Hematopoietic multipotent progenitor cell treated with erythropoietin and hydrocortisone succinate and interleukin-3 and kit ligand, for 4 days (in vitro differentiated cells): ENCODE measurements at places on chromosomes 1 and 21.

DNA sequence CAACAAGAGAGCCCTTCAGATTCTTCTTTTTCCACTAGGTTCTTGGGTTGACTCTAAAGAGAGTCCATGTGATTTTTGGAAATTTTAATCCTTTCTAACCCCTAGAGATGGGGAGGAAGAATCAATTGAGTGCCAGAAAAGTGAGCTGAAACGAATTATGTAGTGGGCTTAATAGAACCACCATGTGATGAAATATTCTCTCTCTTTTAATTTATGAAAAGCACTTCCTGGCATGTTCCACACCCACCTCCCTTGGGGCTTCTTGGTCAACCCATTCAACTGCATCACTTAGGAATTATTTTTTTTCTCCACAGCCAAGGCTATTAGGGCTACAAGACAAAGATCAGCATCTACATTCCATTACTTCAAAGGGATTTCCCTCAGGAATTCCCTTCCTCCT, 79.6 kb downstream of the ZC3H11B start:
- DNase-seq: no peak

GRCh38 chr1:204198348-204199340, 2.4 kb upstream of the KISS1 start:
- no peak for DNase-seq

DNA sequence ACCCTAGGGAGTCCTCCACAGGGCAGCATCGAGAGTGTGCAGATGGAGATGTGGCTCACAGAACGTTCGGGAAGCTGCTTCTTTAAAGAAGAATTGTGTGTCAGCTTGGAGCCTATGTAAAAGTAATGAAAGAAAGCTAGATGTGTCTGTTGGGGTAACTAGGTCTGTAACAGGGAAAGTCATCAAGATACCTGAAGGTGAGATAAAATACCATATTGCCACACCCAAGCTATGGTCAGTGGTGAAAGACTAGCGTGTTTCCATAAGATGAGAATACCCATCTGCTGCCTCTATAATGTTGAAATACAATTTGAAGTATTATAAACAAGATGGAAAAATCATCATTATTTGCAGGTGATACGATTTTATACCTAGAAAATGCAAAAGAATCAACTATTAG, 17.5 kb downstream of the RCAN1 start:
- DNase-seq: no peak

GRCh38 chr1:1270813-1271212, 2.8 kb downstream of the UBE2J2 start:
- no peak for DNase-seq

GRCh38 chr1:77986810-77987209, 7.9 kb upstream of the FUBP1 start:
- no peak for DNase-seq

- no peak for DNase-seq
Measured at GRCh38 chr1:234040446-234041317, 136.2 kb downstream of the SLC35F3 start.

DNA sequence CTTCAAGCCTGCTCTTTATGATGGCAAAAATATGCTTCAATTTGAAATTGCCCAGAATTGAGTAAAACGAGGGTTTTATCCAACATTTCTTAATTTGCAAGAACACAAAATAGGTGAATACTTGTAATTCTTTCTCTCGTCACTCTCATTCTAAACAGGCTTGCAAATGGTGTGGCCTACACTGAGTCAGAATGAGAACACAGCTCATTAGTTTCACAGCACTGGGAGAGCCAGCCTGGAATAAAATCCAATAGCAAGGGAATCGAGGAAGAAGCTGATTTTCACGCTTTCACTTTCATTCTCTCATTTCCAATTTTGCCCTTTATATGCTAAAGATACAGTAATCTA, 537.5 kb downstream of the LTN1 start:
- no peak for DNase-seq

DNA sequence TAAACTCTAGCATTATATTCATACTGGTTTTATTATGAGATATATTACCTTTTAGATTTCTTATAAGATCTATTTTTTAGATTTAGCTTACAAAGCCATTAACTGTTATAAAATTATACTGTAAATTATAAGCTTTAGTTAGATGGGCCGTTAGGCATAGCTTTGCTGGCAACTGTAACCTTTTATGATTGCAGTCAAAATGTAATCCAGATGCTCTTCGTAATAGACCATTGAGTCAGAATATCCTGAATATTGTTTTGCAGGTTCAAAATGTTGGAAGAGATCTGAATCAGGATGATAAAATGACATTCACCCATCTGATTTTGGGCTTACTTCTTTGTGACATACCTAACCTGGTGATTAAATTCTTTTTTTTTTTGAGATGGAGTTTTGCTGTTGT, 20.9 kb downstream of the ITSN1 start:
- DNase-seq: no peak

- peak; percentile 95 for DNase-seq
Measured at GRCh38 chr1:86765073-86765472, 60.7 kb downstream of the SH3GLB1 start.

DNA sequence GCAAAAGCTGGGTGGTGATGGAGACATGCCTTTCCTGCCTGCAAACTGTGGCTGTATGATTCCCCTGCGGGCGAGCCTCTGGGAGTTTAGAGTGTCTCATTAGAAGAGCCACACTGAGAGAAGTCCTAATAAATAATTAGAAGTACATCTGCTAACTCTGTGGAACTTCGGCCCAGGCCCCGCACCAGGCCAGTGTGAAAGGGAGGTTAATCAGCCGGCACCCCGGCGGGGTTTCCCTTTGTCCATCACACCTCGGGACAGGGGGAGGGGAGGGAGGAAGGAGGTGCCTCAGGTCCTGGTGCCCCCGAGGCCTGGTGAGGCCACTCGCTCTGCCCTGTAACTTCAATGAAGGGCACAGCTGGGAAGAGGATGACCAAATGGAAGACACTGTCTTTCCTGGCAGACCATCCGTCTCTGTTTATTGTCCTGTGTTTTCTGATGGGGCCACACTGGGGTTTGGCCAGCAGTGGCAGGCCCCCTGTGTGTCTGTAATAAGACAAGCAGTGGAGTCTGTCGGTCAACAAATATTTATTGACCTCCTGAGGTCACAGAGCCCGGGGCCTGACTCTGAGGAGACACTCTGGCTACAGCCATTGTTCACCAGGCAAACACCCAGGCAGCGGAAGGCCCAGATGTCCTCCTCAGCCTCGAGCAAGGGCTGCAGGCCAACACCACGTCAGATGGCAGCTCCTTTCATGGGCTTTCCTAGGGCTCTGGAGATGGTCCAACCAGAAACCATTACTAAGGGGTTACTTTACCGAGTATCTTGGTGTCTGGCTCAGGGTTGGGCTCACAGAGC, 267.5 kb upstream of the RAB4A start:
- DNase-seq: peak; percentile 45

DNA sequence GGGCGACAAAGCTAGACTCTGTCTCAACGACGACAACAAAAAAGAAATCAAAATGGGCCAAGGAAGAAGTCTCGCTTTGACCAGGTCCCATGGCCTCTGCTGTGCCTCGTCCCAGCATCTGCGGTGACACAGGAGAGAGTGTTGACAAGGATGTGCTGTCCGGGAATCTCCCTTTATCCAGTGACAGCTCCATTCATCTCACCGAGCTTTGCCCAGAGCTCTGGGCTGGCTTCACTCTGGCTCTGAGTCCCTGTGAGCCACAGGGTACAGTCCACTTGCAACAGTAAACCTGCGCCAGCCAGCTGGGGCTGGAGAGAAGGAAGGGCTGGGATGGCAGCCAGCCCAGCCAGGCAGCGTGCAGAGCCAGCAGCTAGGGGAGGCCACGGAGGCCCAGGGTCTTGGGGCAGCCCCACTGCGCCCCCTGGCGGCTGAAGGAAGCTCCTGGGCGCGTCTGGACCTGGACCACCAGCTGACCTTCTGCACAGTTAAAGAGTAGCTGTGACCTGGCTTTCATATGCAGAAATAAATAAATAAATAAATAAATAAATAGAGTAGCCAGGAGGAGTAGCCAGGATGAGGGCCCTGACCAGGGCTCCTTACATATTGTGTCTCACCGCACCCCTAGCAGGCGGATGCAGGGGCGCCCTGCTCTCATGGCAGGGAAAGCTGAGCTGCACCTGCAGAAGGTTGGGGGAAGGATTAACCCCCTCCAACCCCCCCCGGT, 29.7 kb downstream of the ENO1 start:
- peak; percentile 93 for DNase-seq

GRCh38 chr1:210366767-210367166, 38.1 kb downstream of the HHAT start:
- no peak for DNase-seq

- no peak for DNase-seq
Measured at GRCh38 chr1:100350787-100351094, 1.6 kb upstream of the CDC14A start.

DNA sequence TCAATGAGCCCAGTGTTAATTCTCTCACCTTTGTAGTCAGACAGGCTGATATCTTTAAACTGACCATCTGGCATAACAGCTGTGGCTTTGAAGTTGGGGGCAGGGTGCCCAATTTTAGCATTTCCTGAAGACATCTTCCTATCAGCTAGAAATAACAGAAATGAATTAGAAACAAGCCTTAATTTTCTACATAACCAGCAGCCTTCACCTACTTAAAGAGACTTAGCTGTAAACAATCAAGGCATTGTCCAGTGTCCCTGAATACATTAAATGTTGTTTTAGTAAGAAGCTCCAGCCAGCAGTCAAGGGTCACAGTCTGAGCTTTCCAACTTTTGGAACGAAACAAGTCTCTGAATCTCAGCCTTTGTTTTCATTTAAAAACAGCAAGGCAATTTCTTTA, 2.8 kb downstream of the PRDX1 start:
- DNase-seq: no peak

DNA sequence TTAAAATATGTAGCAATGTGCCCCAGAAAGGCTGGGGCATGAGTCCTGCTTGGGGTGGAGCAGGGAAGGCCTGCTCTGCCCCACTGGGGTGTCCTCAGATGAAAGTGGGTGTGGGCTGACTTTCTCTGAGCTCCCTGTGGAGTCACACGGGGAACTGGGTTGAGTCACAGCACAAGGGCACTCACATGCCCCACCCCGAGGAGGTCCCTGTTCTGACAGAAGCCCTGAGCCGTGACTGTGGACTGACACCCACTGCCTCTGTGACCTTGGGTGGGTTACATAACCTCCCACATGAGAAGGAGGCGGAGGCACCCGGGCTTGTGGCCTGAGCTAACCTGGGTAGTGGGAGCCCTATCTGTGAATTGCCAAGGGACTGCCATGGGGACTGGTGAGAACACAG, 52.5 kb upstream of the TINAGL1 start:
- DNase-seq: peak; percentile 50

DNA sequence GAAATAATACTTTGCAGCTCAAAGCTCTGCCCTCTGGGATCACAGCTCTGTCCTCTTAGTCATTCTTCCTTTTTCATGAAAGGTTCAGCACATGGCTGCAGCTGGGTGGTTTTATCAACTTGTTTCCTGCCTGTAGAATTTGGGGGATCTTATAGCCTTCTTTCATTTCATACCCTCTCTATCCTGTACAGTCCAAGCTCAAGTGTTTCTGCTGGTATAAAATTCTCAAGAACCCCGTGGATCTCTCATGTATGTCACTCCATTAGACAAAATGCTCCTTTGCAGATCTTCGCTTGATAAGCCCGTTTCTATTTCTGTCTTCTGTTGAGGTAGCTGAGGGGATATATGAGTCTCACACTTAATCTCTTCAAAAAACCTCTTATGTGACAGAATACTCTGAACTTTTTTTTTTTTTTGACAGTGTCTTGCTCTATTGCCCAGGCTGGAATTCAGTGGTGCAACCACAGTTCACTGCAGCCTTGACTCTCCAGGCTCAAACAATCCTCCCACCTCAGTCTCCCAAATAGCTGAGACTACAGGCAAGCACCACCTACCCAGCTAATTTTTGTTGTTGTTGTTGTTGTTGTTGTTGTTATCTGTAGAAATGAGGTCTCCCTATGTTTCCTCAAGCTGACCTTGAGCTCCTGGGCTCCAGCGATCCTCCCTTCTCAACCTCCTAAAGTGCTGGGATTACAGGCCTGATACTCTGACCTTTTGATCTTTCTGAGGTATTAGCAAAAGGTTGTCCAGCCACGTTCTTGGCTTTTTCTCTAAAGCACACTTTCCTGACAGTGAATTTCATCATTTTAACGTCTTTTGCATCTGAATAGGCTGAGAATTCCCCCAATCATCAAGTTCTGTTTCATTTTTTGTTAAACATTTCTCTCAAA, 24.6 kb upstream of the COL9A2 start:
- DNase-seq: peak; percentile 49

- peak; percentile 95 for DNase-seq
Measured at GRCh38 chr1:228275430-228276173, 67.8 kb downstream of the OBSCN start.

DNA sequence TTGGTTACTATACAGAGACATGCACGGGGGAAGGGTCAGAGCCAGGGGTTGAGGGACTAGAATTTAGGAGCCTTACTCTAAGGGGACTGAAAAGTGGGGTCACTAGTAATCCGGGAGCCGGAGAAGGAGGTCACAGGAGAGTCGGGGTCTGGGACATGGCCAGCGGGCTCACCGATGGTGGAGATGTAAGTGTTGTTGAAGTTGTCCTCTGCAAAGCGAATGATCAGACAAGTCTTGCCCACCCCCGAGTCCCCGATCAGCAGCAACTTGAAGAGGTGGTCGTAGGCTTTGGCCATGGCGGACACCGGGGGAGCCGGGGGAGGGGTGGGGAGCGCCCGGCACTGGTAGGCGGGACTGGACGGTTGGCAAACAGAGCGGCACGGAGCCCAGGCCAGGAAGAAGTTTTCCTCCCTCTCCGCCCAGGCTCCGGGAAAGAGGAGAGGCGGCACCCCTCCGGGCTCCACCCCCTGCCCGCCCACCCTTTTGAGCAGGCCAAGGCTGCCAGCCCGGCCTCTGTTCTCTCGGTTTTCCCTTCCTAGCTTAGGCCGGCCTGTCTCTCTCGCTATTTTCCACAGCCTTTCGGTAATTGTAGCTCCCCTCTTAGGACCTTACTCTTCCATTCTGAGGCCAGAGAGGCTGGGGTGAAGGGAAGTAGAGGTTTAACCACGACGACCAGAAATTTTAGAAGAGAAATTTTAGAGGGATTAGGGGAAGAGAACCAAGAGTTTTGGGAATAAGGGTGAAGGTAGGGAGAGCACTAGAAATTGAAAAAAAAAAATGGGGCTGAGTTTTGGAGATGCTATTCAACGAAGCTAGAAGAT, at the start of gene RAB13:
TSS of gene RAB13 (minus strand) at position 399 of the 821 bp plus-strand sequence. CDS start at position 296, 103 bp downstream.
- DNase-seq: peak; percentile 83

- DNase-seq: no peak
Measured at GRCh38 chr1:115041654-115042053, 12.0 kb downstream of the TSHB start.

DNA sequence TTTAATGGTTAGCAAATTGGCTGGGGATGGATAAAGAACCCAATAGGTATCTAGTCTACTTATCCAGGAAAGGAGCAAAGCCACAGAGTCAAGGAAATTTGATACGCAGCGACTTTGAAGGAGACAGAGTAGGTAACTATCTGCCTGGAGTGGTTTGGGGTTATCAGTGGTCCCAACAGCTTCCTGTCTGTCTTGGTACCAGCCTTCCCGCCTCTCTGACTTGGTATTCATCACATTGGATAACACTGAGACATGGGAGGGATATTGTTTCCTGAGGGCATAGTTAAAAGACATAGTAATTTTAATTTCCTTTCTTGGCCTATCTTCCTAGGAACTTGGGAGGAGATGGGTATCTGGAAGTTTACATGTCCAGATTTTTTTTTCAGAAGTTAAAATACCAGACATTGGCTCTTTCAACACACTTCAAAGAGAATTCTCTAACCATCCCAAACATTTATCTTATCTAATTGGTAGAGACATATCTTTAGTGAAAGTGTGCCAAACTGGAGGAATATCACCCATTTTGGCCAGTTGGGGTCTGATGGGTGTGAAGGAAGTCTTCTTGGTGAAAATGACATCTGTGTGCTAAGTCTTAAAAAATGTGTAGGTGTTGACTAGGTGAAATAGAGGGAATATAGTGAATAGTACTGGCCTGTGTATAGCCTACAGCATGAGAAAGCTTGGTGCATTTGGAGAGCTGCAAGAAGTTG, 65.0 kb downstream of the RGS5 start:
- DNase-seq: no peak
